ENCODE measurements at places on chromosomes 2 and 18. TPM values are rescaled to one million over a fixed set of nuclear protein-coding genes. Genes with fewer than 3 reads are reported as not detected.

PSD4 gene
- total RNA-seq = 0.85 TPM

FAM110C gene
- total RNA-seq = 0.82 TPM

ARHGEF4 gene
- total RNA-seq = 8.3 TPM

GPR35 gene
- 0.82 TPM for total RNA-seq

CCDC93 gene
- 21.1 TPM for total RNA-seq

ITGB6 gene
- total RNA-seq = 0.09 TPM

SFTPB gene
- not detected for total RNA-seq

LOXHD1 gene
- total RNA-seq = not detected

DSC2 gene
- 3.7 TPM for total RNA-seq

MDH1B gene
- 0.93 TPM for total RNA-seq

CYP26B1 gene
- total RNA-seq = 0.51 TPM

SRD5A2 gene
- not detected for total RNA-seq

SERPINB11 gene
- total RNA-seq = not detected

LIMS2 gene
- total RNA-seq = 55.2 TPM

FRZB gene
- total RNA-seq = 0.60 TPM

RAB6C gene
- total RNA-seq = not detected

ZNF397 gene
- 6.4 TPM for total RNA-seq

HOXD12 gene
- not detected for total RNA-seq

EDAR gene
- not detected for total RNA-seq

KCNG2 gene
- 2.2 TPM for total RNA-seq

CXCR1 gene
- not detected for total RNA-seq

GAREM1 gene
- 7.4 TPM for total RNA-seq

CNTNAP5 gene
- total RNA-seq = not detected

TMEM185B gene
- total RNA-seq = 26.5 TPM

ALKAL2 gene
- total RNA-seq = 0.09 TPM

NETO1 gene
- not detected for total RNA-seq

ALPP gene
- total RNA-seq = not detected

DHRS9 gene
- 51.2 TPM for total RNA-seq

DCDC2C gene
- total RNA-seq = not detected

KCNIP3 gene
- 22.5 TPM for total RNA-seq

CCBE1 gene
- 24.2 TPM for total RNA-seq

MARCHF4 gene
- total RNA-seq = 7.8 TPM

DQX1 gene
- not detected for total RNA-seq

ARHGAP25 gene
- 1.8 TPM for total RNA-seq

GORASP2 gene
- 112 TPM for total RNA-seq

HAUS1 gene
- 73.3 TPM for total RNA-seq

SERPINB13 gene
- total RNA-seq = not detected

CHRND gene
- total RNA-seq = 0.26 TPM

AGXT gene
- not detected for total RNA-seq

SP9 gene
- not detected for total RNA-seq

CYP27A1 gene
- 3.7 TPM for total RNA-seq

GKN2 gene
- total RNA-seq = not detected

ALPI gene
- total RNA-seq = not detected

ZNF892 gene
- 2.8 TPM for total RNA-seq

KANSL1L gene
- 15.9 TPM for total RNA-seq

GREB1L gene
- 11.2 TPM for total RNA-seq

REG3A gene
- not detected for total RNA-seq

Data from pericardium fibroblast (primary cell).